GM12892 (cell line): ENCODE measurements at places on chromosomes 7 and 10.

- DNase-seq, result no peak
These were observed 171.2 kb upstream of the TNRC18 start for GRCh38 chr7:5594616-5595544.

DNA sequence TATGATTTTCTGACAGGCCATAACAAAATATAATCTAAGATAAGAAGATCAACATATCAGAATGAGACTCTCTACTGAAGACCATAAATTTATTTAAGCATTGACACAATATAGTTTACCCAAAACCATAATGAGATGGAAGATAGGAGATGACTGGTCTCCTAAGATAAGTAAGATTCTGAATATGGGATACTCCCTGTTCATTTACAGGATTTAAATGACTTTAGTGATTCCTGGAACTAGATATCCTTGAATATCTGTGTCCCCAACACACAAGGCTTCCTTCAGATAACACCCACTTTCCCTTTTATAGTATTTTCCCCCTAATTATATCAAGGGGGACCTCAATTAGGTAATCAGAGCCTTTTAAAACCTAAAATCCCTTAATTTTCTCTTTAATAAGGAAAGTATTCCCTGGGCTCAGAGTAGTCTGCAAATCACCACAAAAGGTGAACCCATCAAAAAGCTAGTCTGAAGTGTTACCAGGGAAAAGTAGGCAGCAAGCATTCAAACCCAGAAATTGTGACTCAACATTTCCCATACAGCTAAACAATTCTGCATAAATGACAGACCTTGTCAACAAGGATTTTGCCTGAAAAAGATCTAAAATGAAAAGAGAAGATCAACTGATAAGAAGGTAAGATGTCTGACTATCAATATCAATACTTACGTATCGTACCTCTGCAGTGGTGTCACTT lies 99.9 kb downstream of the CNOT4 start:
- DNase-seq, result no peak

GRCh38 chr7:285731-286130 lies 4.2 kb upstream of the FOXL3 start:
- no peak for DNase-seq

- DNase-seq, result no peak
These were observed 22.3 kb downstream of the MRPS33 start for GRCh38 chr7:140992422-140992821.

GRCh38 chr10:63671317-63671937 lies 150.2 kb downstream of the REEP3 start:
- no peak for DNase-seq

DNA sequence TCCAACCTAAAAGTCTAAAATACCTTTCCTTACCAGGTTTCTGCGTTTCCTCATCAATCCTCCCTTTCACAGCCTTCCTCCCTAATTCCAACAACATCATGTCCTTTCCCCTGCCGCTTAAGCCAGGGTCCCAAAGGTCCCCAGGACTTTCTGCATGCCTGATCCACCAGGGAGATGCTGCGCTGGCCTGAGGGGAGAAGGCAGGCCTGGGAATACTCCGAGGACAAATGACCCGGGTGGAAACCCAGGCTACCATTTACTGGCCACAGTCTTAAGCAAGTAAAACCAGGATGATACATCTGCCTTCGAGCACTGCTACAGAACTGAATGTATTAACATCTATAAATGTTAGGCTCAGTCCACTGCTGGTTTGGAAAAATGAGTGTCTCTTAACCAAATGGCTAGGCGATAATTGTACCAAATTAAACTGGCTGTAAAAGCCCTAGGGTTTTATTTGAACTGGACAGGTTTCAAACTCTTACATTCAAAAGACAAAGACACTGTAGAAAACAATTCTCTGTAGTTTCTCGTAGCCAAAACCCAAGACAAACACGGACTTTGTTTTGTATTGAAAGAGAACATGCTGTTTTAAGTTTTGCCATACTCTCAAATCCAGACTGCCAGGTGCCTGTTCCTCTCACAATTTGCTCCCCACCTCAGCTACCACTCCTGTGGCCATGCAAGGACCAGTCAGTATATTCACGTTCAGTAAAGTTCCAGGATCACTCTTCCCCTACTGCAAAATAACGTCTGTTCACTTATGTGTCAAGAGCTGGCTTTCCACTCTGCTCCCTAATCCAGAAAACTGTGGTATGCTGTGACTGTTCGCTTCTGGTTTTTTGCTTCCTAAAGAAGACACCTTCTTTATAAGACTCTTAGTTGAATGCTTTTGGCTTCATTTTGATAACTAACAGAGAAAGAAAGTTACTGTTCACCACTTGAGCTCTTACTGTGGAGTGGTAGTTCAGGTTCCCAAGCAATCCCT lies 145.7 kb downstream of the RNF216 start:
- DNase-seq, result no peak

DNA sequence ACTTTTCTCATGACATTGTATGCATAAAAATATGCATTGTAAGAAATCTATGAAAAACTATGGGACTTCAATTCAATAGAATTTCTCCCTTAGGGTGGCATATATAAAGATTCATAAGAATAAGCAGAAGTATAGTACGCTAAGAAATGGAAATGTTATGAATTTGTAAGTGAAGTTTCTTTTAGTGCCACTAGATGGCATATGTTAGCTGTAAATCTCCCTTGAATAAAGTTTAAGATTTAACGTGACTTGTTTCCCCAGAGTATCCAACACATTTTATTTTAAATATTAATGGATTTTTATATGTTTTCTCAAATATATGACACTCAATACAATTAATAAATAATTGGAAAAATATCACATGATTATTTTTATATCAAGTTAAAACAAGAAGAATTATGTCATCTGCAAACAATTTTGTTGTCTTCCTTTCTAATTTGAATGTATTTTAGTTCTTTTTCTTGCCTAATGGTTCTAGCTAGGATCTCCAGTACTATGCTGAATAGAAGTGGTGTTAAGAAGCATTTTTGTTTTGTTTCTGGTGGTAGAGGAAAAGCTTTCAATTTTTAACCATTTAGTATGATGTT lies 287.2 kb downstream of the HGF start:
- DNase-seq, result no peak
